Kidney tubule cell (primary cell): ENCODE measurements at places on chromosomes 12 and 14.

GRCh38 chr12:49767333-49767732 lies 26.0 kb downstream of the TMBIM6 start:
- no peak for DNase-seq

- no peak for DNase-seq
Observed at GRCh38 chr12:45975506-45975905, 14.9 kb downstream of the SCAF11 start.

- DNase-seq = peak; percentile 92
Observed at GRCh38 chr12:107359382-107359781, 266.0 kb upstream of the CRY1 start.

DNA sequence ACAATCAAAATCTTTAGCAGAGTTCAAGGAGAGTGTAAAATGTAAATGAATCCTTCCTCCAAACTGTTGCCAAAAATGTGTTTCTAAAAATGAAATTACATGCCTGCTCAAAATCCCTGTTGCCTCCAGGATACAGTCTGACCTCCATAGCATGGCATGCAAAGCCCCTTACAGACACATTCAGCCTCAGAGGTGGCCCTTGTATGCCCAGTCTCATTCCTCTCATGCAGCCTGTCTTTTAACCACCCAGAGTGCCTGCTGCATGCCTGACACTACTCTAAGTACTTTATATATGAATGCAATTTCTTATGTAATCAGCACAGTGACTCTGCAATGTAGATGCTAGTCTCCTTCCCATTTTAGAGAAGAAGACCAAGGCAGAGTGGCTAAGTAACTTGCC lies 24.4 kb upstream of the PTPRQ start:
- DNase-seq = no peak

GRCh38 chr12:124302241-124302806 lies 7.4 kb downstream of the RFLNA start:
- no peak for DNase-seq

DNA sequence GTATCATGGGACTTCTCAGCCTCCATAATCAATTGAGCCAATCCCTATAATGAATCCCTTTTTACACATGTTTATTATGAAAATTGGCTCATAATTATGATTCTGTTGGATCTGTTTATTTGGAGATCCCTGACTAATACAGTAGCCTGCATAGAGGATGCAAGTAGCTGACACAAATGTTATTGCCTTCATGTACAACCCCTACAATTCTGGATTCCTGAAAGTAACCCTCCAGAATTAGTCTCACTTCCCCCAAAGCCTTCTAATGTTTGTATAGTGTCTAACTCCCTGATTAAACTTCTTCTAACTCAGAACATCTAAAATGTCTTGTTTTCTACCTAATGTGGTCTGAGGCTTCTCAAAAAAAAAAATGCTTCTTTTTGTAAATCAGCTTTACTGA lies 6.6 kb upstream of the SMIM10L1 start:
- DNase-seq = no peak

DNA sequence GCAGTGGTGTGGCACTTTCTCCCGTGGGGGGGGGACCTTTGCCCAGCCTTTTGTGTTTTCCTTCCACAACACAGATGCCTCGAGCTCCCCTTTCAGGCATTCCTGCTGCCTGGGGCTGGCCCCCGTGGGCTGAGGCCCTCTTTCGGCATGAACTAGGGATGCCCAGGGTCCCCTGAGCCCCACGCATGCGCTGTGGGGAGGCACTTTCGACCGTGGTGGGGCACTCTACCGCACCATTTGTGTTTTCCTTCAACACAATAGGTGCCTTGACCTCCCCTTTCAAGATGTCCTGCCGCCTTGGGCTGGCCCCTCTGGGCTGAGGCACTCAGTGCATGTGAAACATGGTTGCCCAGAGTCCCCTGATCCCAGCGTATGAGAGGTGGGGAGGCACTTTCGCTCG lies 363.7 kb downstream of the ALG10 start:
- no peak for DNase-seq

- no peak for DNase-seq
Observed at GRCh38 chr14:91230397-91231035, 14.0 kb downstream of the GPR68 start.

DNA sequence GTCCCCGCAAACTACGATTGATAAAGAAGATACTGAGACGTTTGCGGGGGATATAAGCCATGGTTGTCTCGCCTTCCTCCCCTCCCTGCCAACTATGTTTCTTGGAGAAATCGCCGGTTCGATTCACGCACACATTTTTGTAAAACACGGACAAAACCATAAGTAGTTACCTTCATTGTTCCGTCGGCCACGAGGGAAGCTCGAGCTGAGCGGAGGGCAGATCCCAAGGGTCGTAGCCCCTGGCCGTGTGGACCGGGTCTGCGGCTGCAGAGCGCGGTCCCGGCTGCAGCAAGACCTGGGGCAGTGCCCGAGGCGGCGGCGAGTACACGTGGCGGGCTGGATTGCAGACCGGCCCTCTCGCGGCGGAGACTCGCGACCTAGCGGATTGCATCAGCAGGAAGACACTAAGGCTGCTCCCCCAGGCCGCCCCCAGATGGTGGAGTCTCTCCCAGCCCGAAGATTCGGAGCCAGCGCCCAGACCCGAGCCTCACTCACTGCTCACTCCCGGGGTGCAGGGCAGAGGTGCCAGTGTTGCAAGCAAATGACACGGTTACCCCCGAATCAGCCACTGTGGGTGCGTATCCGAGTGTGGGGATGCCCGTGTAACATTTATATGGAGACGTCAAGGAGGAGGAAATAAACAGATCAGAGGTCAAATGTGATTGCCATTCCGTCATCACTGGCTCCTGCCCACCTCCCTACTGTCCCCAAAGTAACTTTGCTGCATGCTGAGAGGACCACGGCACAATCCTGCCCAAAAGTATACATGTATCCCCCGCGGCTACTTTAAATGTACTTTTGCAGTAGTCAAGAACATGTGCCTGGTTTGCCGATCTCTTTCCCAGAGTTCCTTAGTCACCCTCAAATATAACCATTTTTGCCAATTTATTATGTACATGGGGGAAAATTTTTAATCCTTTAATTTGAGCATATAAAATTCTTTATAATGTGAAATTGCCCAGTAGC lies at the start of gene BCAT1:
TSS of gene BCAT1 (minus strand) at position 345 of the 966 bp plus-strand sequence. CDS start at position 176, 169 bp downstream.
- peak; percentile 66 for DNase-seq

GRCh38 chr12:121799156-121799841 lies 4.5 kb upstream of the SETD1B start:
- peak; percentile 86 for DNase-seq

DNA sequence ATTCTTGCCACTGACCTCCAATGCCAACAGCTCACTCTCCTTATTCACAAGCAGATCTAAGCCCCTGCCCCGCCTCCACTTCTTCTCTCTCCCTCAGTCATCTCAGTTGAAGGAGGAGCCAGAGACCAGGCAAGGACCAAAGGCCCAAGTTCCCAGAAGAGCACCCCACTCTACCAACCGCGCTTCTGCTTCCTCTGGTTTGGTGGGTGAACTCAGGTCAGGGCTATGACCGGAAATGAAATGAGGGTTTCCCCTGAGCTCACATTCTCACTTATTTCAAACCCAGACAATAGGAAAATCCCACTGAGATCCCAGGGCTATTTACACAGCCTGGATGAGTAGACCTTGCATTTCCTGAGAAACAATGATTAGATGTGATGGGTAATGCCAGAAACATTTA lies 9.9 kb downstream of the DPF3 start:
- no peak for DNase-seq
